H1 (cell line): ENCODE measurements at places on chromosomes 7 and 10. TPM values are rescaled to one million over a fixed set of nuclear protein-coding genes. Genes with fewer than 3 reads are reported as not detected.

LMOD2 gene
- total RNA-seq = 0.22 TPM in 1 of 2 replicates, not detected in the other

ASAH2 gene
- 2.0 and 3.1 TPM in 2 replicates for total RNA-seq

PKD1L1 gene
- total RNA-seq = 0.22 and 0.25 TPM in 2 replicates

DNA sequence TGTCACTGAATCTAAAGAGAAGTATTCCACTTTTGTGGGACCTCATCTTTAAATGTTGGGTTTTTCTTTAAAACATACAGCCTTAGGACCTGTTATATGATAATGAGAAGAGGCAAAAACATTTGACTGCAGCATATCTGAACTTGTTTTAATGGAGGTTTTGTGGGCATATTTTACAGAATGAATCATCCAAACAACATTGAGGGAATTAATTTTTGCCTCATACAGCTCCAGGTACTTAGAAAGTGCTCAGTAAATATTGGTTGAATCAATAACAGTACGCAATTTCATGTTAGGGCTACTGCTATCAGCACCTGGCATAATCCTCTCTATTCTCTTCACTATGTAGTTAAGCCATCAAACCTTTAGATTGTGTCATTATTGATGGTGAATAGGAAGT lies 115.9 kb downstream of the MALRD1 start:
- H3K27me3 ChIP-seq = no peaks in the 10 kb centered on the region
- no peak for DNase-seq
- no peak overlapping the region for H3K27ac ChIP-seq
- no peaks in the 10 kb centered on the region for H3K4me1 ChIP-seq

DNA sequence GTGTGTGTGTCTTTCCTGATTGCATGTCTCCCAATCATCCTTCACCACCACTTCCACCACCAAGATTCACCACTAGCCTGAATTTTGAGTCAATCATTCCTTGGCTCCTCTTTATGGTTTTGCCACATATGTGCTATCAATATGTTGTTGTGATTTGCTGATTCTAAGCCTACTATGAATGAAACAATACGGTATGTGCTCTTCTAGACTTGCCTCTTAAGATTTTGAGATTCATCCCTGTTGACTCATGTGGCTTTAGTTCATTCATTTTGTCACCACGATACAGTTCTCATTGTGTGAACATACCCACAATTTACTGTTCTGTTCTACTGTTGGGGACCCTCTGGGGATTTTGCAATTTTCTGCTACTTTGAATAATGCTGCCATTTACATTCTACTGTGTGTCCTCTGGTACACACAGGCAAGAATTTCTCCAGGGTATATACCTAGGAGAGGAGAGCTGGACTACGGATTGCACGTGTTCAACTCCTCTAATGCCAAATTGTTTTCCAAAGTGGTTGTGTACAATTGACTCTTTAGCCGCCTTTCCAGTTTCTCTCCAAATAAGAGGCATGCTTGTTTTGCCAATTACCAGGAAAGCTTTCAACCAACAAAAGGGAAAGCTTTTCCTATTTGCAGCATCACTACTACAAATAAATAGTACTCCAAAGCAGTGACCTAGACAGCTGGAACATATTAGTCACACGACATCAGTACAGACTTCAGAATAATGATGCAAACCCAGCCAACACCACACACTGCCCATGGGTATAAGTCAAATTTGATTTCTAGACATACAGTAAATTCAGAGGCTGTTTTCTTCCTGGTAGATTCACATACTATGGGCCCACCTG lies 30.0 kb downstream of the SGMS1 start:
- H3K4me3 ChIP-seq = no peak overlapping the region
- no peak overlapping the region for H3K27ac ChIP-seq
- DNase-seq = no peak
- no peaks in the 10 kb centered on the region for H3K36me3 ChIP-seq

DNA sequence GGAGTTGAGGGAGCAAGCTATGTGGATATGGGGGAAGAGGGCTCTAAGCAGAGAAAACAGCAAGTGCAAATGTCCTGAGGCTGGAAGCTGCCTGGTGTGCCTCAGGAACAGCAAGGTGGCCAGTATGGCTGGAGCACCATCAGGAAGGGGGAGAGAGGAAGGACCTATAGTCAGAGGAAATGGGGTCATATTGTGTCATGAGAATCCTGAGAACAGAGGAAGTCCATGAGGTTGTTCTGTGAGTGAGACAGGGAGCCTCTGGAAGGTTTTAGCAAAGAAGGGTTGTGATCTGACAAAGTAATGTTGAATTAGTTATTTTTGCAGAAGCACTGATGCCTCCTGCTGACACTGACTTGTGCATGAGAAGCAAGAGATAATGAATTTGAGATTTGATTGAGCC lies 204.3 kb downstream of the PTEN start:
- H3K4me1 ChIP-seq = no peaks in the 10 kb centered on the region
- H3K36me3 ChIP-seq = no peaks in the 10 kb centered on the region
- H3K4me3 ChIP-seq = no peak overlapping the region
- no peak for DNase-seq
- H3K27me3 ChIP-seq = no peaks in the 10 kb centered on the region

GRCh38 chr7:52936750-52937149 lies 98.7 kb upstream of the POM121L12 start:
- no peak overlapping the region for H3K27ac ChIP-seq
- DNase-seq = no peak
- H3K4me3 ChIP-seq = no peak overlapping the region
- H3K36me3 ChIP-seq = no peaks in the 10 kb centered on the region

GRCh38 chr10:101272229-101272868 lies 43.1 kb upstream of the LBX1 start:
- H3K27ac ChIP-seq = no peak overlapping the region
- H3K4me1 ChIP-seq = peaks cover 6% of the 10 kb centered on the region; the same call in 1 of the 2 replicates
- H3K36me3 ChIP-seq = no peaks in the 10 kb centered on the region
- H3K27me3 ChIP-seq = no peaks in the 10 kb centered on the region; the same call in 1 of the 2 replicates
- DNase-seq = peak; percentile 90

DNA sequence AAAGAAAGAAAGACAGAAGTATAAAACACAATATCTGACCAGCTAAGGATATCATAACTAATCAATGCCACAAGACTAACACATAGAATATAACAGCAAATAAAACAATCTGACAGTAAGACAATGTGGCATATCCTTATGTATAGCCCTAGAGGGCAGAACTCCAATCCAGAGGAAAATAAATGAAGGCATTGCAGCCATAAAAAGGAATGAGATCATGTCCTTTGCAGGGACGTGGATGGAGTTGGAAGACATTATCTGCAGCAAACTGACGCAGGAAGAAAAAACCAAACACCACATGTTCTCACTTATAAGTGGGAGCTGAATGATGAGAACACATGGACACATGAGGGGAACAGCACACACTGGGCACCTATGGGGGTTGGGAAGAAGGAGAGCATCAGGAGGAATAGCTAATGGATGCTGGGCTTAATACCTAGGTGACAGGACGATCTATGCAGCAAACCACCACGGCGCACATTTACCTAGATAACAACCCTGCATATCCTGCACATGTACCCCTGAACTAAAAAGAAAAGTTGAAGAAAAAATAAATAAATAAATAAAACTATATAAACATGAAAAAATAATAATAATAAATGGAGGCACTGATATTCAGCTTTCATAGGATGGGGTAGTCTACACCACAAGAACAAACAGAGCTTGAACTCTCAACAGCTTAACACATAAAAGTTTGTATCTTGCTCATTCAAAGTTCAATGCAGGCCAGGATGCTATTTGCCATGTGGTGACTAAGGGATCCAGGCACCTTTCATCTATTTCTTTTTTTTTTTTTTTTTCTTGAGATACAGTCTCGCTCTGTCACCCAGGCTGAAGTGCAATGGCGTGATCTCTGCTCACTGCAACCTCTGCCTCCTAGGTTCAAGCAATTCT lies 66.1 kb upstream of the KAT6B start:
- no peak for DNase-seq
- no peaks in the 10 kb centered on the region for H3K36me3 ChIP-seq
- no peak overlapping the region for H3K4me3 ChIP-seq

DNA sequence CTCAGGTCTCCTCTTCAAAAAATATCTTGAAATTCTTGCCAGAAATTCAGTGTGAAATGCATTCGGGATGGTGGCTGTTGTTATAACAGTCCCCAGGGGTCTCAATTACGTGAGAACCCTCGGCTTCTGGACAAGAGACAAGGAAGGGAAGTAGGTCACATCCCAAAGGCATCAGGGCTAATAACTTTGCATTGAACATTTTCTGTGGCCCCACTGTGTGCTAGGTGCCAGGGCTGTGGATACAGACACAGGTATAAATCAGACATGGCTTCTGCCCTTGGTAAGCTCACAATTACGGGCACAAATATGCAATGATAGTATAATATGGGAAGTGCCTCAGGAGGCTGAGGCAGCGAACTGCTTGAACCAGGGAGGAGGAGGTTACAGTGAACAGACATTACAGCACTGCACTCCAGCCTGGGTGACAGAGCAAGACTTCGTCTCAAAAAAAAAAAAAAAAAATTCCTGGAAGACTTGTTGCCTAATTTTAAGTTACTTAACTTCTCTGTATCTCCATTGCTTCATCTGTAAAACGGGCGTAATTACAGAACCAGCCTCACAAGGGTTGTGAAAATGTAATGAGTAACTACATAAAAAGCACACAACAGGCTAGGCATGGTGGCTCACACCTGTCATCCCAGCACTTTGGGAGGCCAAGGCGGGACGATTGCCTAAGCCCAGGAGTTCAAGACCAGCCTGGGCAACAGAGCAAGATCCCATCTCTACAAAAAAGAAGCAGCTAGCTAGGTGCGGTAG lies 2.5 kb upstream of the RHBDD2 start:
- H3K27ac ChIP-seq = no peak overlapping the region
- H3K4me1 ChIP-seq = peaks cover 5% of the 10 kb centered on the region
- DNase-seq = no peak

DNA sequence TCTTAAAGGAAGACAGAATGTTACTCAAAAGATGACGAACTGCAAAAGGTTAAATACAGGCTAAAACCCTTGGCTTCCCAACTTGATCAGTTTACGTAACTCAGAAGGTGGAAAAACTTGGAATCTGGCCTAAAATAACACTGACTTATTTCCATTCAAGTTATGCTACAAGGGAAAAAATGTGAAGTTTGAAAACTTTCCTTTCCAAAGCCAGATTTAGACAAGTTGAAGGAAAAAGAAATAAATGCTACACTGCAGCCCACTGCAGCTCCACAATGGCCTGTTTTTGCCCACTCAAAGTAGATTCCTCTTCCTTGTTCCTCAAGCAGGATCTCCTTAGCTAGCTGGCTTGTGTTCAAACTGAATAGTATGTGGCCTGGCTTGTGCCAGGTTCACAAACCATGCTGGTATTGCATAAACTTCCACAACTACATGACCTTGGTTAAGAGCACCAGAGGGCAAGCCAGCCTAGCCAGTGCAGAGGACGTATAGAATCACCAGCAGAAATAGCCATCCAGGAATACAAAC lies 166.2 kb downstream of the CPEB3 start:
- no peak for DNase-seq
- H3K27ac ChIP-seq = no peak overlapping the region
- no peak overlapping the region for H3K4me3 ChIP-seq
- no peaks in the 10 kb centered on the region for H3K27me3 ChIP-seq
- H3K4me1 ChIP-seq = no peaks in the 10 kb centered on the region

GRCh38 chr7:92714280-92714679 lies 122.1 kb downstream of the CDK6 start:
- no peaks in the 10 kb centered on the region for H3K36me3 ChIP-seq
- H3K27ac ChIP-seq = no peak overlapping the region
- H3K27me3 ChIP-seq = no peaks in the 10 kb centered on the region
- no peak for DNase-seq
- no peaks in the 10 kb centered on the region for H3K4me1 ChIP-seq

- no peak overlapping the region for H3K27ac ChIP-seq
- no peaks in the 10 kb centered on the region for H3K27me3 ChIP-seq
- H3K4me1 ChIP-seq = peaks cover 11% of the 10 kb centered on the region
Measured at GRCh38 chr7:130359276-130359857, 14.8 kb downstream of the CPA5 start.

DNA sequence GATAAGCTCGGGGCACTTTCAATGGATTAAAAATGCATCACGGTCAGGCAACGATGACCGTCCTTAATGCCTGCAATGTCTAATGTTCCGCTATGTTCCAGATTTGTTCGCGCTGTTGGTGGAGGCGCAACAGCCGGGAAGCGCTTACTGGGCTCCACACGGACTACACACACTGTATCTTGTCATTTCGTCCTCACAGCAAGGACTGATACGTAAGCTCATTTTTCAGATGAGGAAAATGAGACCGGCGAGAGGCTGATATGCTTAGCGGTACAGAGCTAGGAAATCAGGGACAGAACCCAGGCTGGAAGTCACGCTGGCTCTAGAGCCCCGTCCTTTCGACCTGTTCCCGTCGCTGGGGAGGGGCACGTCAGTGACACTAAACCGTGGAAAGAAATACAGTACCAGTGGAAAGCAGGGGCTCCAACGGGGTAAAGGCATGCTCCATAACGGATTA lies 670 bp downstream of the TPK1 start:
- H3K27ac ChIP-seq = no peak overlapping the region
- DNase-seq = no peak
- H3K4me3 ChIP-seq = peak overlapping the region; percentile 81
- H3K27me3 ChIP-seq = no peaks in the 10 kb centered on the region; the same call in 1 of the 2 replicates

GRCh38 chr10:116270126-116270770 lies 2.8 kb downstream of the GFRA1 start:
- DNase-seq = no peak
- H3K27me3 ChIP-seq = peaks cover 68% of the 10 kb centered on the region
- peak overlapping the region; percentile 71; the same call in 1 of the 2 replicates for H3K4me3 ChIP-seq
- H3K27ac ChIP-seq = no peak overlapping the region
- H3K36me3 ChIP-seq = no peaks in the 10 kb centered on the region

DNA sequence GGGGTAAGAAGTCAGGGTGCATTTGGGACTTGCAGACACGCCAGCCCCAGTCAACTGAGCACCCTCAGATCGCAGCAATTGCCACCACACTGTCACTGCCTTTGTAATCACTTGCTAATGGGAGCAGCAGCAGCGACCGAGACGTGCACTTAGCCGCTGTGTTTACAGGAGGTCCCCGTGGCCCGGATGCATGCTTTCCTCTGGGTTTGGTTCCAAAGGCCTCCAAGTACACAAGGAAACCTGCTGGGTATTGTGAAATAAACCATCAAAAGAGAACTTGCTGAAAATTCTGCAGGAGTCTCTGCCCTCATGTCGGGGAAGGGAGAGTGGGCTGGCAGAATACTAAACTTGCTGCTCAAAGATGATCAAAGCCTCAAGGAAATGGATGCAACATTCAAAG lies 341.7 kb downstream of the DNAJB6 start:
- peaks cover 8% of the 10 kb centered on the region for H3K4me1 ChIP-seq
- H3K4me3 ChIP-seq = no peak overlapping the region
- peaks cover 3% of the 10 kb centered on the region; the same call in 1 of the 2 replicates for H3K36me3 ChIP-seq
- no peak for DNase-seq
- peaks cover 53% of the 10 kb centered on the region for H3K27me3 ChIP-seq

DNA sequence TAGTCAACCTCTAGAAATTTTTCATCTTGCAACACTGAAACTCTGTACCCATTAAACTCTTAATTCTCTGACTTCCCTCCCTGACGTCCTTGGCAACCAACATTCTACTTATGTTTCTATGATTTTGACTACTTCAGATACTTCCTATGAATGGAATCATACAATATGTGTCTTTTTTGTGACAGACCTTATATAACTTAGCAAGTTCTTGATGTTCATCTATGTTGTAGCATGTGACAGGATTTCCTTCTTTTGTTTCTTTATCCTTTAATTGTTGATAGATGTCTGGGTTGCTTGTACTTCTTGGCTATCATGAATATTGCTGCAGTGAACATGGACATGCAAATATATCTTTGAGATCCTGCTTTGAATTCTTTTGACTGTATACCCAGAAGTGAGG lies 240.8 kb downstream of the ADK start:
- DNase-seq = no peak
- H3K4me1 ChIP-seq = no peaks in the 10 kb centered on the region
- no peaks in the 10 kb centered on the region; the same call in 1 of the 2 replicates for H3K36me3 ChIP-seq
- no peak overlapping the region for H3K27ac ChIP-seq

- no peaks in the 10 kb centered on the region for H3K27me3 ChIP-seq
- no peaks in the 10 kb centered on the region for H3K4me1 ChIP-seq
- H3K27ac ChIP-seq = no peak overlapping the region
- H3K36me3 ChIP-seq = no peaks in the 10 kb centered on the region
- no peak for DNase-seq
- H3K4me3 ChIP-seq = no peak overlapping the region
Measured at GRCh38 chr10:19874791-19875190, 58.6 kb downstream of the PLXDC2 start.
